Mononuclear cell (primary cell): ENCODE measurements at places on chromosomes 3 and 15. TPM values are rescaled to one million over a fixed set of nuclear protein-coding genes. Genes with fewer than 3 reads are reported as not detected.

The CASR gene
- total RNA-seq = 1.2 TPM

The GALNT15 gene
- not detected for total RNA-seq

The MOBP gene
- 0.10 TPM for total RNA-seq

The CX3CR1 gene
- 5.7 TPM for total RNA-seq

The SPESP1 gene
- 0.21 TPM for total RNA-seq

The PDZRN3 gene
- 0.10 TPM for total RNA-seq

The ESYT3 gene
- 0.21 TPM for total RNA-seq
